Heart left ventricle (tissue), 16 donors: ENCODE measurements at places on chromosomes 12 and 14. TPM values are rescaled to one million over a fixed set of nuclear protein-coding genes. Genes with fewer than 3 reads are reported as not detected.

Gene CLEC2A
- polyA plus RNA-seq, result not detected

Gene BMP4
- 3.8 TPM for polyA plus RNA-seq

Gene SERPINA1
- polyA plus RNA-seq, result 8.7 TPM

Gene RD3L
- 41.5 TPM for polyA plus RNA-seq

Gene GLIPR1L1
- not detected for polyA plus RNA-seq

Gene BDKRB2
- 0.27 TPM for polyA plus RNA-seq

- no peak for DNase-seq
These were observed 169.0 kb downstream of the KICS2 start for GRCh38 chr12:64053117-64053516.

- no peak for DNase-seq
These were observed 23.2 kb upstream of the PTGDR start for GRCh38 chr14:52244328-52244727.

GRCh38 chr14:73924337-73924736 lies 25.6 kb downstream of the FAM161B start:
- no peak for DNase-seq

GRCh38 chr14:101350021-101350420 lies 211.3 kb upstream of the DIO3 start:
- DNase-seq, result no peak

GRCh38 chr12:88781909-88782308 lies 201.6 kb upstream of the KITLG start:
- DNase-seq, result no peak

- DNase-seq, result no peak
These were observed 963 bp downstream of the TCTN2 start for GRCh38 chr12:123671876-123672275.

- no peak for DNase-seq
These were observed 123.9 kb downstream of the PLXNC1 start for GRCh38 chr12:94272280-94272679.

DNA sequence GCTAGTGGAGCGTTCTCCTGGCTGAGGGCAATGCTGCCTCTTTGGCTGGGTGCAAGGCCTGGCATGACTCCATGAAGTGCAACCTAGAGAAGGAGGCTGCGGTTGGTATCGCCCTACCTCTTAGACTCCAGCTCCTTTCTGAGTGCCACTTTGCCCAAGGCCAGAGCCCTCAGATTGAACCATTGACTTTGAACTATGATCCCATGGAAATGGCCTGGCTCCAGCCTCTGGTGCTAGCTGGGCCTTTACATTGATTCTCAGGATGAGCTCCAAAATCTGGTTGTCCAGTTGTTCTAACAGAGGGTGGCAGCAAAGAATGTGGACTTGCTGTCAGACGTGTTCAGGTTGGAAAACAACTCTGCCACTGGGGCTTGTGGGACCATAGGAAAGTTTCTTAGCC lies 16.1 kb upstream of the SMOC1 start:
- no peak for DNase-seq

GRCh38 chr12:49910331-49911212 lies 6.9 kb upstream of the FAIM2 start:
- peak; percentile 30 for DNase-seq

- DNase-seq, result no peak
These were observed 274.7 kb downstream of the SLC6A15 start for GRCh38 chr12:84637926-84638325.

- no peak for DNase-seq
These were observed 136.3 kb downstream of the DYRK2 start for GRCh38 chr12:67784831-67785230.

DNA sequence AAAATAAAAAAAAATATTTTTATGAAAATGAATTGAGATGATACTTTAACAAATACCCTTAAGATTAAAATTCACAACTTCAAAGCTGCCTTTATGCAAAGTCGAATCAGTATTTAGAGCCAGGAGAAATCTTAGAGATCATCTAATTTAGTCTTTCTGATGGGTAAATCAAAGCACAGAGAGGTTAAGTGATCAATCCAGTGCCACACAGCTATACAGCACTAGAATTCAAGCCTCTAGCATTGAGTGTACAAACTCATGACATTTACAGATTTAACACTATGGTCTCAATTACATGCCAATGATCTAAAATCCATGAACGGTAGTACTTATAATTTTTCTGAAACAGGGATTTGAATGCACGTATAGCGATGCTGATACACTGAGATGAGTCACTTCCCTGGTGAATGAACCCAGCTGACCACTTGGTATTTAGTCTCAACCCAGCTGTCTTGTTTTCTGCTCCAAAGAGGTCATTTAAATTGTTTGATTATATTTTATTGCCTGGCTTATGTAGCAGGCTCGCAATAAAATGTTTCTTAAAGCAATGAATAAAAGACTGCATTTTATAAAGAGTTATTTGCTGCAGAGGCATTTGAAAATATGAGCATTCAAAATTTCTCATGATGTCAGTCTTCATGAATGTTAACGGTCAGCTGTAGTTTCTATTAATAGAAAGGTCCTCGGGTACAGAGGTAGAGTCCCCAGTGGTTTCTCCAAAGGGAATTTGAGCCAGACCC lies 152.4 kb upstream of the PRICKLE1 start:
- DNase-seq, result no peak

DNA sequence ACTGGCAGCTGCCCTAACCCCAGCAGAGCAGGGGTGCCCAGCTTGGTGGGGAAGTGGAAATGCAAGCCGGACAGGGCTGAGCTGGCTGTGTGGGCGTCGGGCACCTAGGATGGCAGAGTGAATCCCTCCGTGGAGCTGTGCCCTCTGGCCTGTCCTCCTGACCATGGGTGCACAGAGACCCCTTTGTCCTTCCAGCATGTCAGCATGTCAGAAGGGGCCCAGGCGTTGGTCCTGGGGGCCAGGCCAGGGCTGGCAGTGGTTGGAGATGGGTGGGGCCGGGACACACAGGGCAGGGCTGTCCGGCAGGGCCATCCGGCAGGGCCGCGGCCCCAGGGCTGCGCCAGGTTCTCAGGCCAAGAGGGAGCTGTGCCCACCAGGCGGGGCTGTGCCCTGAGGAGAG lies 8.8 kb upstream of the TEX22 start:
- peak; percentile 63 for DNase-seq

GRCh38 chr12:109768901-109769670 lies 55.5 kb downstream of the FAM222A start:
- no peak for DNase-seq

DNA sequence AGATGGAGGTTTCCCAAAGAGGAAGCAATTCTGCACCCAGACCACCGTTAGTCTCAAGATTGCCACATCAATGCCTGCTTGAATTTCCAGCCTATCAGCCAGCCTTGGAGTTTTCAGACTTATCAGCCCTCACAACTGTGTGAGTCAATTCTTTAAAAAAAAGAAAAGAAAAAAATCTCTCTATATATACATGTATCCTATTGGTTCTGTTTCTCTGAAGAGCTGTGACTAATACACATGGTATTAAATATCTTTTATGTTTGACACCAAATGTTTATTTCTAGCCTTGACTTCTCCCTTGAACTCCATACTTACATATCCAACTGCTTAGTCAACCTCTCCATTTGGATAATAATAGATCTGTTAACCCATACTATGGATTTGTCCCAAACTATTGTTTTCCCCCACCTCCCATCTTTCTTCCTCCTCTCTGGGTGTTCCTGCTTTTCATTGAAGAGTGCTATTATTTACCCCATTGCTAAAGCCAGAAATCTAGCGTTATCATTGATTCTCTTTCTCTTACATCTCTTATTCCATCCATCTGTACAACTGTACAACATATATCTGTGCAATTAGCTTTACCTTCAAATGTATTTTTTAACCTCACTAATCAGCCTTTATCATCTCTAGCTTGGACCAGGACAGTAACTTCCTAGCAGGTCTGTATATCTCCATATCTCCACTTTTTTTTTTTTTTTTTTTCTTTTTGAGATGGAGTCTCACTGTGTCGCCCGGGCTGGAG lies 22.7 kb upstream of the EID3 start:
- DNase-seq, result no peak

DNA sequence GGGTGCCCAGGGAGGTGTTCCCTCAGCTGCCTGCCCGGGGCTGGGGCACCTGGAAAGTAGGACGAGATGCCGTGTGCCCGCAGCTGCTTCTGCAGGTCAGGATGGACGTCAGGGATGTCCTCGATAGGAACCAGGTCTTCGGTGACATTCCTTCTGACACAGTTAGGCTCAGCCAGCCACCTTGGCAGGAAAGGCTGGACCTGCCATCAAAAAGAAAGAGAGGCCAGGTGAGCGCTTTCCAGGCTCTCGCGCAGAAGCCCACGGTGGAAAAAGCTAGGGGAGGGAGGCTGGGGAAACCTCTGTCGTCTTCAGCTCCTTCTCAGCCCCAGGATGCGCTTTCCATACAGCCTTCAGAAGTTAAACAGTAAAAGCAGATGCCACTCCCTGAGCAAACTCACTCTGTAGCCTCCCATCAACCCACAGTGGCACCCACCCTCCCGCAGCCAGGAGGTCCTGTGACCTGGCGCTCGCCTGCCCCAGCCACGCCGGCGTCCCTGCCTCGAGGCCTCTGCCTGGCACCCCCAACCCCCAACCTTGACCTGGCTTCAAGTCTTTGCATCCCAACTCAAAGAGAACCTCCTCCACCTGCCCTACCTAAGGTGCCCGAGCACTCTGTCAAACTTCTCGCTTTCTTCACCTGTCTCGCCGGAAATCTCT lies 1.3 kb downstream of the DDX51 start:
- DNase-seq, result peak; percentile 13

DNA sequence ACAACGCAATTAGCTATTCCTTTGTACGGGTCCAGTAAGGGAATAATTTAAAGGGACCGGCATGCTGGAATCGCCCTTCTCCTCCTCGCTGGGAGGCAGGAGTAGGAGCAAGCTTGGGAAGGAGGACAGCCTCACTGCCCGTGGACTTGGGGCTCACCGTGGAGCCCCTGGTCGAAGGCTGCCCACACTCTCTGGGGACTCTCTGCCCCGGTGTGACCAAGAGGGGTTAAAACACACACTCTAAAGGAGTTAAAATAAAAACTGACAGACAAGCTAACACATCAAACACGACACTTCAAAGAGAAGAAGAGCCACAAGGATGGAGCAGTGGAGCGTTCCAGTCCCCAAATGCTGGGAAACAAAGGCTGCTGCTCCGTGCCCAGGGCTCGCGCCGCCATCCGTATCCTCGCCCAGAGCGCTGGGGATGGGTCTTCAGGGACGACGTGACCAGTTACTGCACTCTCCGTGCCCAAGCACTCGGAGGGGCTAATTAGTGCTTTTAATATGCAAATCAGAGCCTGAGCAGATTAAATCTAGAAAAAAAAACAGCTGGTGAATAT lies 123.3 kb downstream of the PAPOLA start:
- DNase-seq, result no peak

DNA sequence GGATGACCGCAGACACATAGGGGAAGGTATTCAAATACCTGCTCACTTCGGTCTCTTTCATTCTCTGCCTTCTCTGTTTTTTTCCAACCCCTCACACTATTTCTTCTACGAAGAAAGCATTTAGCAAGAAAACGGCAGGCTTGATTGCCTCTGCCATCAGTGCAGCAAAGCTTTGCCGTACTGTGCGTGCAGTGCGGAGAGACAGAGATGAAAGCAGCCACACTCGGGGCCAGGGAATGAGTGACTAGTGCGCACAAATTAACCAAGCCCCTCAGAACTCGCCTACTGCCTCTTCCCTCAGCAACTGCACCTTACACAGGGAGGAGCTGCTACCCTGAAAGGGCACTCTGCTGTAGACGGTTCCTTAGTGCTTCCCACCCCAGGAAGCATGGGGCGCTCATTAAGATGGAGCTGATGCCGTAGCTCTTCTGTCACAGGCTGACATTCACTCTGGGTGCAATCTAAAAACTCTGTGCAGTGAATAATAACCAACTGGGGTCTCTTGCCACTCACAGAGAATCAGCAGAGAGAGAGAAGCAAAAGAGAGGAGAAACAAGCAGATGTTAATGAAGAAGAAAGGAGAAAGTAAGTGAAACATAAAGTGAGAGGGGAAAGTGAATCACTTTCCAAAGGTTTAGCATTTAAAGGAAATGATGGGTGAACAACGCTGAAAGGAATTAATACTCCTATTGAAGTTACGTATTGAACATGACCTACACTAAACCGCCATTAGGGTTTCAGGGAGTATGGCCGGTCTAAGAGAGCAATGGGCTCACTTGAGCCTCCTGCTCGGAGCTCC lies 69.4 kb downstream of the GRIN2B start:
- no peak for DNase-seq

DNA sequence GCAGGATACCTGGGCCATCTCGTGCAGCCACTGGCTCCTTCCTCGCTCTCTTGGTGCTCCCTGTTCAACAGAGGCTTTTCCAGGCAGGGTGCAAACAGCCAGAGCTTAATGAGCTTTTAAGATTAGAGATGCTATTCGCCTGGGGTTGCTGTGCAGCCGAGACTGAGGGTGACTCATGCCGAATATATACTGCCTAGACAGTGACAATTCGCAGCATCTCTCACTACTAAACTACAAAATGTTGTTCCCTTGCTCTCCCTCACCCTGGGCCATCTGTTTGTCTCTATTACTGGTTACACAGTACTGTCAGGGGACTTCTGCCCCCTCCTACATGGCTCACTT lies 26.0 kb upstream of the TESC start:
- DNase-seq, result no peak

DNA sequence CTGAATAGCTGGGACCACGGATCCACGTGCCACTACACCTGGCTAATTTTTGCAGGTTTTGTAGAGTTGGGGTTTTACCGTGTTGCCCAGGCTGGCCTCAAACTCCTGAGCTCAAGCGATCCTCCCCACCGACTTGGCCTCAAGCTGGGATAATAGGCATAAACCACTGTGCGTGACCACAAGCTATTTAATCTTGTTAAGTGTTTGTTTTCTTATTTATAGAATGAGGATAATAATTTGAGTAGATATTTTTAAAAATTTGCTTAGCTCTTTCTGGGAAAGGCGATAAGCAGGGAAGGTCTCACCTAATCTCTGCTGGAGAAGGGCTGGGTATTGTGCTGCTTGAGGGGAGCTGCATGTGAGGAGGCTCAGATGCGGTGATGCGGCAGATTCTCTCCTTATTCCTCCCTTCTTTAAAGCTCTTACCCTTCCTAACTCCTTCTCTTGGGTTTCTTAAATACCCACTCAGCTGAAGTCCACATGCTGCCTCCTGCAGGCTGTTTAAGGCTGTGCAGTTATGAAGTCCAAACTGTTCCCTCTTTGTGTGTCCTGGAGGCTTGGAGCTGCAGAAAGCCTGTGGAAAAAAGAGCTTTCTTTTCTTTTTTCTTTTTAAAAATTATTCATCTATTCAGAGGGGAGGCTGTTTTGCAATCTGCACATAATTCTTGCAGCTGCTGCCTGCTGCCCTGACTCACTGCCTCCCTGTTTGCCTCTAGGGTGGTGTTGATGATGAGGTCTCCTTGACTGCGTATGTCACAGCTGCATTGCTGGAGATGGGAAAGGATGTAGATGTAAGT lies 37.9 kb downstream of the A2ML1 start:
- DNase-seq, result no peak

DNA sequence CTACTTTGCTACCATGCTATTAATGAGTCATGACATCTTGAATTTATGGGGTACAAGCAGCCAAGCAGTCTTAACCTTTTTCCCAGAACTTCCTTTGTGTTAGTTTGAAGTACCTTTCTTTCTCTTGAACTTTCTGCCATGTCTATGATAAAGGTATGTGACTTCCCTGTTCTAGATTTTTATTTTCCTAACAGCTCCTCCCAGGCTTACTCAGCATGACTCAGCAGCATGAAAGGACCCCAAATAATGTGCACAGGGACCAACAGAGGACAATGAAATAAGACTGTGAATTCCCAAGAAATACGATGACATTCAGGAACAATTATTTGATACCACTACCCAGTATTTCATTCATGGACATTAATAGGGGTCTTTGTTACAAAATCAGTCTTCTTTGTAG lies 60.0 kb downstream of the TTC6 start:
- no peak for DNase-seq
